ENCODE measurements at places on chromosomes 16 and 17.
A peak's percentile ranks its signal among the peaks of the same experiment; 100 is the strongest.

GRCh38 chr17:3990386-3991127, 26.3 kb upstream of the ATP2A3 start:
- no peak for DNase-seq

DNA sequence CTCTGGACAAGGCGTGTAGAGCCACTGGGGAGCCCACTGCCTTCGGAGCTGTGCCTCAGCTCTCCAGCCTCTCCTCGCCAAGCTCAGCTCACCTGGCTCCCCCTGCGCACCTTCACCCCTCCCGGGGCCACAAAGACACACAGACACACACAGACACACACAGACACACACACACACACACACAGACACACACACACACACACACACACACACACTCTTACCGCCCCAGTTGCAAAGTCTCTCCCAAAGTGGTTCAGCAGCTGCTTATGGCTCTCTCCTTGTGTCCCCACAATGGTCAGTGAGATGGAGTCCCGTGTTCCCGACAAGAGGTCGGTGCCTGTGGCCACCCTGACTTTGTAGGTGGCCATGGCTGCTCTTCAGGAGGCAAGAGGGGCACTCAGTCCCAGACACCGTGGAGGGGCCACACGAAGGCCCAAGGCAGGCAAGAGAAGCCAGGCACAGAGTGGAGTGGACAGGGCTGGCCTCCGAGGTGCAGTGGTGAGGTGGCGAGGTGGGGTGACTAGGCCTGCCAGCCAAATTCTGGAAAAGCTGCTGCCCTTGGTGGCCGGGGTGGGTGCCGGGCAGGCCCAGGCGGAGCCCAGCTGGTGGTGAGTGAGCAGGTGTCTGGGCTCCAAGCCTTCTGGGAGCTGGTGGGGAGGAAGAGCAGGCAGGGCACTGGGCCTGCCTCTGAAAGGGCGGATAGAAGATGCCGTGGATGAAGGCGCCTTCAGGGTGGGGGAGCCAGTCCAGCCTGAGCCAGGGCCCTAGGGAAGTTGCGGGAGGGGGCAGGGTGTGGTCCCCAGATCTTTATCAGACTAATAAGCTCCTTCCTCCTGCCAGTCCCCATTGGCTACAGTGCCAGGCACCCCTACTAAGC, at the start of gene ALOX12B:
ALOX12B (minus strand) TSS at position 642 of the 877 bp plus-strand sequence; CDS start at position 368, 274 bp downstream.
- DNase-seq: no peak

GRCh38 chr16:84672276-84673202, 24.2 kb downstream of the KLHL36 start:
- DNase-seq: peak; percentile 83

DNA sequence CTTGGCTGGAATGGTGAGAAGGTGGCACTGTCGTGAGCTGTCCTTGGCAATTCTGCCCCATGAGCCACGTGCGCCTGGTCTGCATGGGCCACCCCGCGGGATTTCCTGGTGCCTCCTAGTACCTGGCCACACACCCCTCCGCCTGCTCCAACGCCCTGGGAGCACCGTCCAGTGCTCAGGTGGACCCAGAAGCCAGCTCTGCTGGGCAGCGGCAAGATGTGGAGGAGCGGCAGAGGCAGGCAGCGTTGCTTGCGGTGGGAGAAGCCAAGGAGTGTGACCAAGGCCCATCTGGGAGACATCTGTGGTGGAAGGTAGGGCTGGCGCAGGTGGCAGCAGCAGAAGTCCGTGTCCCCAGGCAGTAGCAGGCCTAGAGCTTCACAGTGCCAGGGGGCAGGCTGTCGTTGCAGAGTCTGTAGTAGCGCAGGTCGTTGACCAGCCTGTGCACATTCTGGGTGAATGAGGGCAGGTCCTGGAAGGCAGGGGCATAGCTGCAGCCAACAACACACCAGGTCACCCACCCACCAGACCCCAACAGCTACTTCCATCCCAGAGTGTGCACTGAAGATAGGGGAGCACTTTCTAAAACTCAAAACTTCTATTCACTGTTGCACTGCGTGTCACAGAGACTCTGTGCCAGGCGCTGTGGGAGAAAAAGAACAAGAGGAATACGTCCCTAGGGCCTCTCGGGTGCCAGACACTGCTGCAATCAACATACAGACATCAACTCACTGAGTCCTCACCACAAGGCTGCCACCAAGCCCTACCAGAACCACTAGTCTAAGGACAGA, 34.9 kb upstream of the GSG1L start:
- DNase-seq: no peak

- DNase-seq: peak; percentile 13
Measured at GRCh38 chr16:11254913-11255736, 879 bp downstream of the SOCS1 start.

GRCh38 chr17:81460856-81461460, 51.6 kb downstream of the ACTG1 start:
- DNase-seq: no peak

Data from Ammon's horn (tissue), 1 donor.